Cardiac atrium fibroblast (primary cell): ENCODE measurements at places on chromosomes 5 and 9. TPM values are rescaled to one million over a fixed set of nuclear protein-coding genes. Genes with fewer than 3 reads are reported as not detected.

The PARP8 gene
- total RNA-seq: 1.4 and 4.4 TPM in 2 replicates

The IRX2 gene
- total RNA-seq: 0.72 and 3.2 TPM in 2 replicates

The FABP6 gene
- not detected in 2 replicates for total RNA-seq

The WNT8A gene
- not detected in 2 replicates for total RNA-seq

The ZNF346 gene
- total RNA-seq: 10.7 and 19.9 TPM in 2 replicates

The TOR4A gene
- 13.0 and 15.6 TPM in 2 replicates for total RNA-seq

The RBM27 gene
- total RNA-seq: 6.5 and 10.9 TPM in 2 replicates

The DRD1 gene
- total RNA-seq: not detected in 2 replicates

The LECT2 gene
- not detected in 2 replicates for total RNA-seq

The GFI1B gene
- under 0.01 TPM in 1 of 2 replicates, not detected in the other for total RNA-seq

The SEMA5A gene
- 64.3 and 95.6 TPM in 2 replicates for total RNA-seq

The ACTBL2 gene
- 0.16 and 0.54 TPM in 2 replicates for total RNA-seq

The MGAT1 gene
- 153 and 173 TPM in 2 replicates for total RNA-seq

The LRRC26 gene
- total RNA-seq: not detected in 2 replicates

The ANKRD33B gene
- 3.8 and 4.4 TPM in 2 replicates for total RNA-seq

The ABL1 gene
- 56.3 and 61.4 TPM in 2 replicates for total RNA-seq

The SLC36A3 gene
- not detected in 2 replicates for total RNA-seq

The GIN1 gene
- 1.8 and 2.6 TPM in 2 replicates for total RNA-seq

The SV2C gene
- total RNA-seq: not detected in 2 replicates

The SLC6A18 gene
- not detected in 2 replicates for total RNA-seq

The PTGDS gene
- total RNA-seq: 4.5 and 15.2 TPM in 2 replicates
